ENCODE measurements at places on chromosomes 16 and 17.
A peak's percentile ranks its signal among the peaks of the same experiment; 100 is the strongest.

DNA sequence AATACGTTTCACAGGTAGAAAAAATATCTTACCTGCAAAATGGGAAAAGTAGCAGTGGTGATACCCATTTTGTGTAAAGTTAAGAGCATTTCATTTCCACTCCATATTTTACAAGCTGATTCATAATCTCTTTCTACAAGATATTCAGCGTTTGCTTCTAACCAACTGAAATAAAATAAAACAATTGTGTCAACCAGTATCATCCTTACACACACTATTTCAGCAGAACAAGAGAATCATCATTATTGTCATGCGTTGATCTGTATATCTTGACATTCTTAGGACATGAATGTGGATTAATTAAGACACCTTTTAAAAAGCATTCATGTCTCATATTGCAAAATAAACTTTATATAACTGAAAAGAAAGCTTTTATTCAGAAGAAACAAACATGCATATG lies 69.8 kb downstream of the BRIP1 start:
- ATAC-seq: no peak

- ATAC-seq: no peak
These were observed 528.4 kb upstream of the TOM1L1 start for GRCh38 chr17:54372069-54372749.

- no peak for ATAC-seq
These were observed 3.1 kb upstream of the ZNF469 start for GRCh38 chr16:88379694-88380040.

GRCh38 chr16:58842746-58843145 lies 108.6 kb upstream of the GOT2 start:
- no peak for ATAC-seq

- no peak for ATAC-seq
These were observed 8.4 kb upstream of the ALDH3A1 start for GRCh38 chr17:19756546-19756945.

GRCh38 chr17:33832262-33832661 lies 422.8 kb upstream of the CCL2 start:
- ATAC-seq: no peak

DNA sequence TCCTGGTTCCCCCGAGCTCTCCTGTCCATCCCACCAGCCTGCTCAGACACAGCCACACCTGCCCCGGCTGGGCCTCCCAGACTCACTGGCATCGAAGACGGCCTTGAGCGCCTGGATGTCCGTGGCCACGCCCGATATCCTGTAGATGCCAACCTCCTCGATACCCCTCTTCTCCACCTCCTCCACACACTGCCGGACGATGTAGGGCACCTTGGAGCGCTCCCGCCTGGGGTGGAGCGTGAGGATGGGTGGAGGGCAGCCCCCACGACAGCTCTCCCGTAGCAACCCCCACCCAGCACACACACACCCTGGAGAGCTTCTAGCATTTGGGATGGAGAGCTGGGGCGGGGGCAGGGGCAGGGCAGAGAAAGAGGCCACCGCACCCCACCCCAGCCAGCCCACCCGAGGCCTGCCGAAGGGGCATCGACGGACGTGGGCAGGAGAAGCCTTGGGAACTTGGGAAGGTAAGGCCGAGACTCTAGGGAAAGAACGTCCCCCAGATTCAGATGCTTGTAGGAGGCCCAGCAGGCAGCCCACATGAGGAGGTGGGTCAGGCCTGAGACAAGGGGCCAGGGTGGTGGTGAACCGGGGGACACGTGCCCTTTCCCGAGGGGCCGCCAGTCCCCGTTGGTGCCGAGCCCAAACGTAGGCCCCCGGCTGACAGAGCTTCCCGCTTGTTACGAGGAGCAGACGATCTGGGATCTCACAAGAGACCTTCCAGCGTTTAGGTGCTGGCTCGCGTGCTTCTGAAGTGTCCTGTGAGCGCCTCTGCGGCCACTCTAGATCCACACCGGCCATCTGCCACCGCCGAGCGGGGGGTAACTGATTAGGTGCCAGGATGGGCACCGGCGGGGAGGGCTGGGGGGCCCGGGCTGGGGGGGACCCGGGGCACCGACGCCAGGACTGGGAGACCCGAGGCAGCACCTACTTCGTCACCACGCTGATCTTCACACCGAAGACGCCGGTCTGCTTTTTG lies 15.1 kb downstream of the TIMM22 start:
- no peak for ATAC-seq

DNA sequence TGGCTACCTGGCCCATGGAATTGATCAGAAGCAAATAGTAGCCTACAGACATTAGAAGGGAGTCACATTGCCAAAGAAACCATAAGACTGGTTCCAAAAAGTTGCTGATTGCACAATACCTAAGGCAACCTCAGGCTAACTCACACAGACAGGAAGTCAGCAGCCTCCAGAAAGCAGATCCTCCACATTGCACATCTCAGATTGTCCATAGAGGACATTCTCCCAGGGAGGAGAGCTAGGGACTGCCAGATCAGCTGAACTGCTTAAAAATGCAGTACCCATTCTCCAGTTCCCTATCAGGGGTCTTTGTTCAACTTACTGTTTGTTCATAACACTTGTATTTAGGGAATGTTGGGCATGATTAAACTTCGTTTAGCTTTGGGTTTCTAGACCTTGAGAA lies 4.2 kb downstream of the CCL3 start:
- no peak for ATAC-seq

- no peak for ATAC-seq
These were observed 6.1 kb upstream of the KRTAP2-4 start for GRCh38 chr17:41071606-41072360.

- ATAC-seq: peak; percentile 65
These were observed 3.4 kb upstream of the NTN3 start for GRCh38 chr16:2467528-2468232.

DNA sequence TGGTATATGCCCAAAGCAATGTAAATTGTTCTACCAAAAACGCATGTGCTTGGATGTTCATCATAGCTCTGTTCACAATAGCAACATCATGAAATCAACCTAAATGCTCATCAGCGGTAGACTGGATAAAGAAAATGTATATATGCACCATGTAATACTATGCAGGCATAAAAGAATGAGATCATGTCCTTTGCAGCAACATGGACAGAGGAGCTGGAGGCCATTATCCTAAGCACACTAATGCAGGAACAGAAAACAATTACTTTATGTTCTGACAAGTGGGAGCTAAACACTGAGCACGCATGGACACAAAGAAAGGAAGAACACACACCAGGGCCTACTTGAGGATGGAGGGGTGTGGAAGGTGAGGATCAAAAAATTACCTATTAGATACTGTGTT lies 33.7 kb downstream of the TANC2 start:
- no peak for ATAC-seq

- no peak for ATAC-seq
These were observed 173.7 kb downstream of the TRIM37 start for GRCh38 chr17:58932956-58933355.

- ATAC-seq: no peak
These were observed 3.7 kb downstream of the ACSF3 start for GRCh38 chr16:89097392-89097772.

- peak; percentile 90 for ATAC-seq
These were observed 573.9 kb downstream of the KCNJ18 start for GRCh38 chr17:22266231-22266630.

DNA sequence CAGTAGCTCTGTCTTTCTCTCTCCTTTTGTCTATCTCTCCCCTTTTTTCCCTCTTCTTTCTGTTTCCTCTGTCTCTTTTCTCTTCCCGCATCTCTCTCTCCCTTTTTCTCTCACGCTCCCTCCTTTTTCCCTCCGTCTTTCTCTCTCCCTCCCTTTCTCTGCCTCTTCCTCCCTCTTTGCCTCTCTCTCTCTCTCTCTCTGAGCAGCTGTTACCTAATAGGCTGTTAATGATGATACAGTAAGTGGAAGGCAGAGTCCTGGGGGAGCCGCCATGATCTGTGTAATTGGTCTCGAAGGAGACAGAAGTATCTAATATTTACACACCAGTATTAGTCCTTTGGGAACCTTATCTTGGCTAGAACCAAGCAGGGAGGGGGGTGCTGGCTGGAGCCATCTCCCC lies 136.1 kb upstream of the CIBAR2 start:
- no peak for ATAC-seq

GRCh38 chr17:75594499-75595283 lies 7.1 kb downstream of the MYO15B start:
- ATAC-seq: peak; percentile 28

DNA sequence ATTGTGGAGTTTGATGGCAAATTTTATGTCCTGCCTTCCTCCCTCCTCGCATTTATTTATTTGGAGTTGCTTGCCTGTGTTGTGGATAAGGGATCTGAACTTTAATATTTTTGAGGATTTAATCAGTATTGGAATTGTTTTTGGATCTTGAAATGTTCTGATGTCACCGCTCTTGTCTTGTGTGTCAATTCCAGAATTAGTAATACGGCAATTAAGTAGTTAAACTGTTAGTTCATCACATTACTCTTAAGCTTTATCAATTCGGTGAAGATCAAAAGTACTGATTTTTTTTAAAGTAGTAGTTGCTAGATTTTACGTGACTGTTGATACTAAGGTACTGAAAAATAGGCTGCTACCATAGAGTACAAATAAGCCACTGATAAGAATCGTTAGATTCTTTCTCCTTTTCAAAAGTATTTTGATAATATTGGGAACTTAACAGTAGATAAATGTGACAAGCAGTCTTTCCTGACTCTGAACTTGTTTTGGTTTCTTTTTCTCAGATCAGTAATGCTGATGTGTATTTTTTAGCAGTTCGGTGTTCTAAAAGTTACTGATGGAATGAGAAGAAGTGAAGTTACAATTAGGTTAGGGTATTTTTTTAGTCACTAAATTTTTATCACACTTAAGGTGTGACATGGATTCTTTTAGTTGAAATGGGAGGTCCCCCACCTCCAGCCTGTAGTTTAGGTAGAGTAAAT lies 2.0 kb downstream of the RBBP6 start:
- no peak for ATAC-seq

GRCh38 chr16:23920899-23921298 lies 85.1 kb downstream of the PRKCB start:
- no peak for ATAC-seq

DNA sequence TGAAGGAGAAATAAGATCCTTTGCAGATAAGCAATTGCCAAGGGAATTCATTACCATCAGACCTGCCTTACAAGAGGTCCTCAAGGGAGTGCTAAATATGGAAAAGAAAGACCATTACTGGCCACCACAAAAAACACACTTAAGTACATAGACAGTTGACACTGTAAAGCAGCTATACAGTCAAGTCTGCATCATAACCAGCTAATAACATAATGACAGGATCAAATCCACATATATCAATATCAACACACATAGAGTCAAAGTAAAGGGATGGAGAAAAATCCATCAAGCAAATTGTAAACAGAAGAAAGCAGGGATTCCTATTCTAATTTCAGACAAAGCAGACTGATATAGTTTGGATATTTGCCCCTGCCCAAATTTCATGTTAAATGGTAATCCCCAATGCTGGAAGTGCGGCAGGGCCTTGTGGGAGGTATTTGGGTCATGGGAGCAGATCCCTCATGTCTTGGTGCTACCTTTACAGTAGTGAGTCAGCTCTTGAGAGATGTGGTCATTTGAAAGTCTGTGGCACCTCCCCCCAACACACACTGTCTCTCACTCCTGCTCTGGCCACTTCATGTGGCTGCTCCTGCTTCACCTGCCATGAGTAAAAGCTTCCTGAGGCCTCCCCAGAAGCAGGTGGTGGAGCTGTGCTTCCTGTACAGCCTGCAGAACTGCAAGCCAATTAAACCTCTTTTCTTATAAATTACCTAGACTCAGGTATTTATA lies 32.8 kb downstream of the TANC2 start:
- no peak for ATAC-seq

- no peak for ATAC-seq
These were observed 134.0 kb upstream of the IRX6 start for GRCh38 chr16:55189682-55190636.

- ATAC-seq: no peak
These were observed 54.8 kb downstream of the CHD9NB start for GRCh38 chr16:52997922-52998321.

DNA sequence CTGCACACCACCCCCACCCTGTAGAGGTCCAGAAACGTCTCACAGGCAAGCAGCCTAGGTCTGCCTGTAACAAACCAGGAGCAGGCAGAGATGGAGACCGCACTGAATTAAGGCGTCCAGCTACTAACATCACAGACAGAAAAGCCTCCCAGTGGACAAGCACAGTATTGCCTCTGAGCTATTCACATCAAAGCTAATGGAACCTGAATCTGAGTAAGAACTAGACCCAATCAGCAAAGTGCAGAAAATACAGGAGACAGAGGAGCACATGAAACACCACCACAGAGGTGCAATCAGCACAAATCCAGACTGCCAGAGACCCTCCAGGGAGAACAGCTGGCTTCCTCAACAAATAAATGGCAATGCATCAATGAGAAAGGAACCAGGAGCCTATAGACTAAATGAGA lies 22.2 kb upstream of the PEMT start:
- ATAC-seq: peak; percentile 99

GRCh38 chr16:26816266-26816665 lies 250.5 kb upstream of the C16orf82 start:
- no peak for ATAC-seq

- ATAC-seq: no peak
These were observed 8.7 kb upstream of the UBE2G1 start for GRCh38 chr17:4375039-4375748.

- no peak for ATAC-seq
These were observed 4.4 kb downstream of the G6PC3 start for GRCh38 chr17:44074911-44075285.

Data from SK-N-SH treated with all-trans-retinoic acid at 6 μM for 48 hours (cell line).